ENCODE measurements at places on chromosomes 7 and 10.

- DNase-seq: peak; percentile 7
Measured at GRCh38 chr7:102469351-102469971, 4.7 kb downstream of the LRWD1 start.

- DNase-seq: no peak
Measured at GRCh38 chr7:150567871-150568301, 696 bp downstream of the GIMAP4 start.

DNA sequence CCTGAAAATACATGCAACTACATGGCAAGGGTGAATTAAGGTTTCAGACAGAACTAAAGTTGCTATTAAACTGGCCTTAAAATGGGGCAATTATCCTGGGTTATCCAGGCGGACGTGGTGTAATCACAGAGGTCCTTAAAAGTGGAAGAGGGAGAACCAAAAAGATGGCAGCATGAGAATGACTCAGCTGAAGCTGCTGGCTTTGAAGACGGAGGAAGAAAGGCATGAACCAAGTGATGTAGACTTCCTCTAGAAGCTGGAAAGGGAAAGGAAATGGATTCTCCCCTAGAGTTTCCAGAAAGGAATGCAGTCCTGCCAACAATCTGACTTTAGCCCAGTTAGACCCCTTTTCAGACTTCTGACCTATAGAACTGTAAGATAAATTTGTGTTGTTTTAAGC is 27.0 kb upstream of the UBN2 start:
- DNase-seq: no peak

GRCh38 chr10:97701438-97702069 is 12.0 kb upstream of the MARVELD1 start:
- peak; percentile 85 for DNase-seq

GRCh38 chr10:24440817-24441797 is 232.2 kb downstream of the KIAA1217 start:
- no peak for DNase-seq

DNA sequence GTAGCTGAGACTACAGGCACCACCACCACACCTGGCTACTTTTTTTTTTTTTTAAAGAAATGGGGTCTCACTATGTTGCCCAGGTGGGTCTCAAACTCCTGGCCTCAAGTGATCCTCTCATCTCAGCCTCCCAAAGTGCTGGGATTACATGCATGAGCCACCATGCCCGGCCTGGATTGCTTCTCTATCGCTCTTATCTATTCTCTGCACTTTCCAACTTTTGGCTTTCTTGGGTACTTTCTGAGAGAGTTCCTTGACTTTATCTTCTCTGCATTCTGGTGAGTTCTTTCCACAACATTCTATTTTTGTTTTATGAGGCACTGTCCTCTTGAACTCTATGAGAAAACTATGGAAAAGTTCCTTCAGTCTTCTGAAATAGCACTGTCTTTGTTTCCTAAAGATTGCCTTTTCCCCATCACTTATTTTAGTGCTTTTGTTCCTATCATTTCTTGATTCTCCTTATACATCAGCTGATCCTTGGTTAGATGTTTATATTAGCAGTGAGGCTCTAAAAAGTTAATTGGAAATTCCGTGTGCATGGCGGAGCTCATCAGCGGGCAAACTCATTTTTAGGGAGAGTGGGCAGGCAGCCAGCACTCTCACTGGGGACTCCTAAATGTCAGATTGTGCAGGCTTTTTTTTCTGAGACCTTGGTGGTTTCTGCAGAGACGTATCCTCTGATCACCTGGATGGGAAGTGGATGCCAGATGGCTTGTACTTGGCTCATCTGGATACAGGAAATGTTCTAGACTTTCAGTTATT is 43.9 kb downstream of the HIP1 start:
- no peak for DNase-seq

DNA sequence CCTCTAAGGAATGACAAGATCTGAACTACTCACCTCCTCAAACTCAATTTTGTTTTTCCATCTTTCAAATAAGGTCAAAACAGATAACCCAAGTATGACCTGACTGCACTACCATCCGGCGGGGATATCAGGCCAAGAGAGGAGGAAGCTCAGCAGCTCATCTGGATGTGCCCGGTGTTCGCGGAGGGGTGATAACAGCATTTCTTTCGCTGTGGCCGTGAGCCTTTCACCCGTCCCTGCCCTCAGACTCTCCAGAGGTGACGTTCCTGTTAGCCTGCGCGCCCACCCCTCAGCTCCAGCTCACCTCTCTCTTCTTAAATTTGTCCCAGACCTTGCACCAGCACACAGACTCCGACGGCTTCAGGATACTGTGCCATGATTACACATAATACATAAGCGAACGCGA is 526 bp downstream of the ZNF248 start:
- DNase-seq: no peak

DNA sequence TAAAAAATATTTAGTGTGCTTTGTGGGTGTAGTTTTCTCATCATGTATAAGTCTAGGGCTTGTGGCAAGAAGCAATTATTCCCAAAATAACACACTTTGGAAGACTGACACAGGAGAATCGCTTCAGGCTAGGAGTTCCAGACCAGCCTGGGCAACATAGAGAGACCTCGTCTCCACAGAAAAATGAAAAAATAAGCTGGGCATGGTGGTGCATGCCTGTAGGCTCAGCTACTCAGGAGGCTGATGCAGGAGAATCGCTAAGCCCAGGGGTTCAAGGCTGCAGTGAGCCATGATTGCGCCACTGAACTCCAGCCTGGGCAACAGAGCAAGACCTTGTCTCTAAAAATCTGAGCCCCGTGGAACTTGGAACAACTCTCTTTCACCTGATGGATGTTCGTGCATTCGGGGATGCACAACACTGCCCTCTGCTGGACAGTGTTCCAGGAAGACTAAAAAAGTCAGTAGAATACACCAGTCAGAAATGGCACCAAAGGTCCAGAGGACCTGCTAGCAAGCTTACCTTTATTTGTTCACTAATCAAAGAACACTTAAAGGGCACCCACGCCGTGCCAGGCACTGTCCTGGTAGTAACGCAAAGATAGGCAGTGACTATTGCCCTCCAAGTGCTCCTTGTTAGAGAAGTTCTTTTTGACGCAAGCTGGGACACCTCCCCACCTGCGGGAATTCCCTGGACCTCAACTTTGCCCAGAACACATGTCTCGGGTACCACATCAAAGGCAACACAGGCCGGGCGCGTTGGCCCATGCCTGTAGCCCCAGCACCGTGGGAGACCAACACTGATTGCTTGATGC is 81.9 kb upstream of the CALN1 start:
- peak; percentile 24 for DNase-seq

GRCh38 chr10:69600761-69601330 is 27.6 kb upstream of the NEUROG3 start:
- DNase-seq: no peak

GRCh38 chr7:113263749-113264148 is 145.4 kb upstream of the SMIM30 start:
- DNase-seq: no peak

DNA sequence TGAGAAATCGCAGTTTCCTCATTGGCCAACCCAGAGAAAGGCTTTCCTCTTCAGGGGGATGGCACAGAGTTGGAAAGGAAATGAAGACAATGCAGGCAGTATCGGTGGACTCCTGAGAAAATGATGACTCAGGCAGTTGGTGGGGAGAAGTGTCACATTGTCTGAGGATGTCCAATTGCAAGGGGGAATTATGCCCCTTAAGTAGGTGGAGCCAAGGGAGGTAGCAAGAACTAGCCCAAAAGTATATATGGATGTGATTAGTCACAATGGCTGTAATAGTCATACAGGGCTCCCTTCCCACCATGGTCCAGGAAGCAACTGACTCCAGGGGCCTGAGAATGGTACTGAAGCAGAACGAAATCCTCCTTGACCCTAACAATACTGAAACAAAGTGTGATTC is 58.3 kb upstream of the EGFR start:
- no peak for DNase-seq

GRCh38 chr10:114051714-114052113 is 8.0 kb downstream of the ADRB1 start:
- DNase-seq: peak; percentile 83

DNA sequence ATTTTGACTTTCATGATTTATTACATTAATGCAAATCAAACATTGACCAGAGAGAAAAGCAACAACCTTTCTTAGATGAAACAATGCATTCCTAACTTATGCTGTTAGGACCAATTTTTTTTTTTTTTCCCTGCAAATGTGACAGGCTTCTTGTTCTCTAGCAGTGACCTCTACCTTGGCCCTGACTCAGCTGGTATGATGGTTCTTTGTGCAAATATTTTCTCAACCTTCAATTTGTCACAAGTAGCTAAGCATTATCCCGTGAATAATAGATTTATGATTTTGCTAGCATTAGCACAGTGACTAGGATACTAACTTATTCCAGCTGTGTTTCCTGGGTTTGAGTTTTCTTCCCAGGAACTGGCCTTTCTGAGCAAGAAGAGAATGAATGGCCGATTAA is 64.9 kb downstream of the PPP1R9A start:
- DNase-seq: no peak
